ENCODE measurements at places on chromosomes 5 and 9.

- peak; percentile 72 for DNase-seq
Observed at GRCh38 chr5:179294891-179295777, 50.1 kb downstream of the ADAMTS2 start.

DNA sequence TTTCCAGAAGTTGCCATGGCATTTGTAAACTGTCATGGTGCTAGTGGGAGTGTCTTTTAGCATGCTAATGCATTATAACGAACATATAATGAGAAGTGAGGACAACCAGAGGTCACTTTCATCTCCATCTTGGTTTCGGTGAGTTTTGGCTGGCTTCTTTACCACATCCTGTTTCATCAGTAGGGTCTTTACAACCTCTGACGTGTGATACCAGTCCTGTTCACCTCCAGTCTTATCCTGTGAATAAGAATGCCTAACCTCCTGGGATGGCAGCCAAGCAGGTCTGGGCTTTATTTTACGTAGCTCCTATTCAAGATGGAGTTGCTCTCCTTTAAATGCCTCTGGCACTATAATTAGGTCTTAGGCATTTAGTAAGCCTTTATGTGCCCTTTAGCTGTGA, 20.4 kb upstream of the RFK start:
- no peak for DNase-seq

GRCh38 chr5:172875505-172876279, 41.6 kb downstream of the ERGIC1 start:
- no peak for DNase-seq

GRCh38 chr9:100219347-100219746, 120.3 kb downstream of the INVS start:
- no peak for DNase-seq

- DNase-seq, result peak; percentile 93
Observed at GRCh38 chr5:150640311-150641005, at the start of gene SYNPO. Gene SYNPO (plus strand): TSS chr5:150640660. CDS start chr5:150648276, 7,616 bp downstream.

DNA sequence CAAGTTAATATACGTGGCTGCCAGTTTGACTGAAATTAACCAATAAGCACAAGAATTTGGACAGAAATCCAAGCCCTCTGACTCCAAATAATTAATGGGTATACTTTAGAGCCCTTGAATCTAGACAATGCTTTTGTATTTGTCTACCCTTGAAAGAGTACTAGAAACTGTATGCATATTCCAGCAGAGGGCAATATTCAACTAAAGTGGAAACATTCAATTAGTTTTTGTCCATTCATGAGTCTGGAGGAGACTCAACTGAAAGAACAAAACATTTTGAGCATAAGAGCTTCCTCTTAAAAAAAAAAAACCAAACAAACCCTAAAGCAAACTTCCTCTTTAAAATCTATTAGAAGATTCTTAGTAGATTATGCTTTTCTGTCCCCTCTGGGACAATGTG, 157.8 kb downstream of the ARHGEF28 start:
- DNase-seq, result peak; percentile 42

DNA sequence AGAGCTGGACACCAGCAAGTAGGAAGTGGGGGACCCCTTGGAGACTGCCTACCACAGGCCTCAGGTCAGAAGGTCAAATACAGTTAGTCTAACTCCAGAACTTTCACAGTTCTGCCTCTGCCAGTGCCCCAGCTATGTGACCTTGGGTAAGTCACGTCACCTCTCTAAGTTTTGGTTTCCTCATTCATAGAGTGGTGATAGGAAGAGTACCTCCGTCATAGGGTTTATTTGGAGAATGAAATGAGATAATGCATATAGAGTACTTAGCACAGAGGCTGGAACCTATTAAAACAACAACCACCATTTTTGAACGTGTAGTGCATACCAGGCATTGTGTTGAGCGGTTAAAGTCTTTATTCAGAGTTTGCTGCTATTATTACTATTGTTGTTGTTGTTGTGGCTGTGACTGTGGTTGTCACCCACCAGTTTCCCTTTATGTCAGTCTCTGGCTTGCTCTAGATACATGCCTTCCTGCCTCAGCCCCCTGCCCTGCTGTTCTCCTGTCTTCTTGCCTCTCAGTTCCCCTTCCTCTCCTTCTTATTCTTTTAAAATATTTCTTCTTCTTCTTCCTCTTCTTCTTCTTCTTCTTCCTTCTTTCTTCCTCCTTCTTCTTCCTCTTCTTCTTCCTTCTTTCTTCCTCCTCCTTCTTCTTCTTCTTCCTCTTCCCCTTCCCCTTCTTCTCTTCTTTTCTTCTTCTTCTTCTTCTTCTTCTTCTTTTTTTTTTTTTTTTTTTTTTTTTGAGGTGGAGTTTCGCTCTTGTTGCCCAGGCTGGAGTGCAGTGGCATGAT, 67.8 kb downstream of the RALGPS1 start:
- DNase-seq, result no peak

GRCh38 chr5:171131497-171131896, 177.6 kb upstream of the TLX3 start:
- DNase-seq, result no peak

DNA sequence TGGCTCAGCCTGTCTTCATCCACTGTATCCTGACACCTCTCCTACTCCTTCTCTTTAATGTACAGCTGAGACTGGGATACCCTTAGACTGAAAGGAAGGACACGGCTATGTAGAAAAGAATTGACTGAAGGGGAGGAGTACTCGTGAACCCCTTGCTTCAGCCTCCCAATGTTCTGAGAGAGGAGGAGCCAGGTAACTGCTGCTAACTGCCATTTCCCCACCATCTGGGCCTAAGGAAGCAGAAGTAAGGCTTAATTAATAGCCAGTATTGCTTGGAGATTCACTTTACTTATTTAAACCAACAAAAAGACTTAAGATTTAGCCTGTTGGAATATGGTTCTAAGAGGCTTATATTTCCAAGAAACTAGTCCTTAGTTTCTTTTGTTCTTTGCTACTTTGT, 18.8 kb upstream of the RGS3 start:
- DNase-seq, result no peak

GRCh38 chr5:150783422-150783928, 4.9 kb downstream of the SMIM3 start:
- peak; percentile 97 for DNase-seq

Measured in muscle of leg (tissue), 16 donors.